ENCODE measurements at places on chromosomes 6 and 20.

DNA sequence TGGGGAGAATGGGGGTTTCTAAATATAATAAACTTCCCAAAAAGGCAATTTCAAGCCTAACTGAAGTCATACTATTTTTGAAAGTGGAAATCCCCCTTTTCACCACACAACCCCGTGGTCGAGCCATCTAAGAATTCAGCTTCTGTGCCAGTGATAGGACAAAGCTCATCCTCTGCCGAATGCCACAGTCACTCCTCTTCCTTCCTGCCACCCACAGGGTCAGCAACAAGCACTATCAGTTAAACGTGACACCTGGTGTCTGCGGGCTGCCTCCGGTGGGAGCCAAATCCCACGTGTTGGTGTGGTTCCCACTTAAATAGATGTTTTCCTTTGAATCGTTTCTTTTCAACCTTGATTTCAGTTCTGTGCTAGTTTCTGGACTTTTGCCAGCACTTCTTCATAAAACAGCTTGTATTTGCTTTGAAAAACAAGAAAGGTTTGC is 60.7 kb downstream of the TNFAIP3 start:
- peak; percentile 82 for DNase-seq

- DNase-seq, result no peak
Measured at GRCh38 chr20:15848126-15848525, 725.1 kb downstream of the KIF16B start.

DNA sequence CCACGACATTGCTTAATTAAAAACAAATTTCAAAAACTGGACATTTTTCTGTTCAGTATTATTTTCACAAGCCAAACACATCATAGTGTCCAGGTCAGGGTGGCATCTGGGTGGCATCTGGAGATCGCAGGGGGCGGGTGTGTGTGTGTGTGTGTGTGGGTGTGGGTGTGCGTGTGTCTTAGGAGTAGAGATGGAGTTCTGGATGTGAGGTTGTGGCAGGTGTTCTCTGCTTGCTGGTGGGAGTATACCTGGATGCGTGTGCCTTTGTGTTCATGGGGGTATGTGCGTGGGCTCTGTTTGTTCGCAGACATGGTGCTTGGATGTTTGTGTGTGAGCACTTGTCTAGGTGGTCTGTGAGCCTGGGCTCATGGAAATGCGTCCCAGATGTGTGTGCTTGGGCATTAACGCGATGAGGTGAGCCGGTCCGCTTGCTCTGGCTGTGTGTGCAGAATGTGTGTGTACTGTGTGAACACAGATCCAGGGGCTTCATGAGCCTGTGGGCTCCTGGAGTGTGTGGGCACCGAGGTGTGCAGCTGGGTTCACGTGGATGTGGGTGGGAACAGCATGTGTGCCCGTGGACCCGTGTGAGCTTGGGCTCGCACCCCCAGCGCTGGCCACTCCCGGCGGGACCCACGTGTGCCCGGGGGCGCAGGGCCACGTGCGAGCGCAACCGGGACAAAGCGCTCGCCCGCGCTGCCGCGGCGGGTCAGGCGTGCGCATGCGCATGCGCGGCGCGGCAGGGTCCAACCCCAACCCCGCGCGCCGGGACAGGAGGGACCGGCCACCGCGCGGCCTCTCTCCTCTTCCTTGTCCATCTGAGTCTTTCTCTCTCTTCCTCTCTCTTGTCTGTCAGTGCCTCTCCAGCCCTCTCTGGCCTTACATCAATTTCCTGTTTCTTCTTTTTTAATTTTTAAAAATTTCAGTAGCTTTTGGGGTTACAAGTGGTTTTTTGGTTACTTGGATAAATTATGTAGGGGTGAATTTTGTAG is 60.4 kb downstream of the SRC start:
- DNase-seq, result no peak

GRCh38 chr6:163635315-163635714 is 220.8 kb downstream of the QKI start:
- no peak for DNase-seq

- no peak for DNase-seq
Measured at GRCh38 chr6:2739335-2739734, 11.4 kb downstream of the MYLK4 start.

GRCh38 chr20:10861619-10862018 is 187.8 kb upstream of the JAG1 start:
- no peak for DNase-seq

DNA sequence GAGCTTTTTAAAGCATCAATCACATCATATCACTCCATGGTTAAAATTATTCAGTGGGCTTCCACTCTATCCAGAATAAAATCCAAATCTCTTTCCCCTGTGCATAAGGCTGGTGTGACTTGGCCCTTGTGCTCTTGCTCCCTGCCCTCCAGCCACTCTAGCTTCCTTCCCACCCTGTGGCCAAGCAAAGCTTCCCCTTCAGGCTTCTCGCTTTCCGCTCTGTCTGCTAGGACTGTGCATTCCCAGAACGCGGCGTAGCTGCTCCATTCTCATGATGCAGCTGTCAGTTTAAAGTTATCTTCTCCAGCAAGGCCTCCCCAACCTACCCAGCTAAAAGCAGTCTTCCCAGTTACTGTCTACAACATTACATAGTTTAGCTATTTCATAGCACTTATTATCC is 19.4 kb upstream of the KCNK16 start:
- peak; percentile 71 for DNase-seq

DNA sequence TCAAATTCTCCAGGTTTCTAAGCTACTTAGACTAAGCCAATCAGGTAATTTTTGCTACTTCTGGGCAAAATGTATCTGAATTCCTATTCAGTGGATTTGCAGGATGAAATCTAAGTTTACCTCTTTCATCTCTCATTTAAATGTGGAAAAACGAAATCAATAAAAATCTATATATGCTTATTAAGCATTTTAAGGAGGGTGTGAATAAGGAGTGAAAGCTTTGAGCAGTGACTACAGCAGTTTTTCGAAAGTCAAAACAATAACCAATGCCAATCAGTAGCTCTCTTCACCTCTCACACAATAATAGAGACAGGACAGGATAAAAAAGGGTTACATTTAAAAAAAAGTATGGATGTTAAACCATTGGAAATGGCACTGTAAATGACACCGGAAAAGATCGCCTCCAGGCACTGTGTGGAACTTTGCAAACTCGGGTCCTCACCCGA is 476 bp upstream of the BCKDHB start:
- no peak for DNase-seq

GRCh38 chr20:62063981-62064769 is 1.5 kb downstream of the TAF4 start:
- peak; percentile 87 for DNase-seq

DNA sequence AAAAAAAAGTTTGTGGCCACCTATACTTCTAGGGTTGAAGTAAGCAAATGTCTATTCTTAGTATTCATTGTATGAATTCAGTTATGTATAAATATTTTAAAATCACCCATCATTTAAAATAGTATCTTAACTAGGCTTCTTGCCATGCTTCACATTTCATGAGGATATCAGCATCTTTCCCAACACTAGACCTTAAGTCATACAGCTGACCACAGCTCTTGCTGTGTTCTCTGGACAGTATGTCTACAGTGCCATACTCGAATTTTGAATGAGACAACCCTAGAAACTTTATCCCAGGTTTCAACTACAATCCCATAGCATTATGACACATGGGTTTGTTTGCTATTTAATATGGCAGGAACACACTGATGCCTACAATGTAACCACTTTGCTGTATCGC is 5.2 kb downstream of the TXNDC5 start:
- no peak for DNase-seq

DNA sequence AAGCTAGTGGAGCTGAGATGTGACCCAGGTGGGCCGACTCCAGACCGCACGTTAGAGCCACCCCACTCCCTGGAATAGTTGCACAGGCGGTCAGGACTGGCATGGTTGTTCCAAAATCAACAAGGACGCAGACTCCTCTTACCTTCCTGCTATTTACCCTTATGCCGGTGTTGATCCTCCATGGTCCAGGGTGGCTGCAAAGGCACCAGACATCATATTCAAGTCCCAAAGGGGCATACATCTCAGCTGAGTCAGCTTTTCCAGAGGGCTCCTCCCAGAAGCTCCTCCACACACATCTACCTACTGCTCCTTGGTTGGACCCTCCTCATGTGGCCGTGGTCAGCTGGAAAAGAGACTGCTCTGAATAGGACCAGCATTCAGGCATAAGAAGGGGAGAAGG is 112.2 kb downstream of the SYCP2 start:
- DNase-seq, result peak; percentile 47

DNA sequence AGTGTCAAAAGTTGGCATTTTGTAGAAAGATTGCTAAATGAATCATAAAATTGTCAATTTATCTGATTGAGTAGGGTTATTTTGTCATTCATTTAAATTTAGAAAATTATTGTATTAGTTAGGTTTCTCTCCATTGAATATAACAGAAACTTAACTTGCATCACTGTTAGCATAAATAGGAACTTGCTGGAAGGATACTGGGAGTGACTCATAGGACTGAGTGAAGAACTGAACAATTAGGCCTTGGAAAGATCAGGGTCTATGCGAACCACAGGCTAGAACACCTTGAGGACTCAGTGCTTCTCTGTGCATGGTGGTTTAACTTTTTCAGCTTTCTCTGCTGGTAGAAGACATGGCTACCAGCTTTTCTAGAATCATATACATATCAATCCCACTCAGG is 67.7 kb upstream of the IFNGR1 start:
- DNase-seq, result no peak

- no peak for DNase-seq
Measured at GRCh38 chr6:4287372-4287771, 152.0 kb upstream of the ECI2 start.

- no peak for DNase-seq
Measured at GRCh38 chr6:168919470-168920179, 334.0 kb downstream of the THBS2 start.

GRCh38 chr6:47405273-47405672 is 72.3 kb upstream of the CD2AP start:
- DNase-seq, result no peak

DNA sequence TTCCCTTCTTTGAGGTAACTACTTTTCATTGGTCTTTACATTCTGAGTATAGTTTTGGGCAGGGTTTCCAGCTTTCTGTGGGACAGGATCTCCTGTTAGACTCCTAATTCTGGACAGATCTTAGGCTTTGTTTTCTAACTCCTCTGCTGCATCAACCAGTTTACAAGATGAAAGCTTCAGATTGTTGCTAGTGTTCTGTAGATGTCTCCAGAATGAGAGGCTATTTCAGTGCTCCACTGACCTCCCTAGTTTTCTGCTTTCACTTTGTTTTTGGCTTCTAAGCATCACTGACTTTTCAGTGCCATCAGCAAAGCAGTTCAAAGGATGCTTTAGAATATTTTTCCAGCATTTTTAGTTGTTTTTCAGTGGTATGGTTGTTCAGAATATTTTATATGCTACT is 101.4 kb downstream of the LIN28B start:
- no peak for DNase-seq

DNA sequence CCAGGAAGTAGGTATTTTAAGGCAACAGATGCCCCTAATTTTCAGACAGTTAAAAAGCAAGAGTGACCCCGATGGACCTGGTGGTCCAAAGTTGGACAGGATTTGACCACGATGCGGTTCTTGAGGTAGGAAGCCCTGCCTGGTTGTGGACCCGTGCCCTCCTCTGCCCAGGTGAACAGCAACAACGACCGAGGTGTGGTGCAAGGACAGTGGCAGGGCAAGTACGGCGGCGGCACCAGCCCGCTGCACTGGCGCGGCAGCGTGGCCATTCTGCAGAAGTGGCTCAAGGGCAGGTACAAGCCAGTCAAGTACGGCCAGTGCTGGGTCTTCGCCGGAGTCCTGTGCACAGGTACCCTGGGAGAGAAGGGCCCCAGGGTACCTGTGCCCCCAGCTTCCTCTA is 18.7 kb downstream of the TGM6 start:
- no peak for DNase-seq

DNA sequence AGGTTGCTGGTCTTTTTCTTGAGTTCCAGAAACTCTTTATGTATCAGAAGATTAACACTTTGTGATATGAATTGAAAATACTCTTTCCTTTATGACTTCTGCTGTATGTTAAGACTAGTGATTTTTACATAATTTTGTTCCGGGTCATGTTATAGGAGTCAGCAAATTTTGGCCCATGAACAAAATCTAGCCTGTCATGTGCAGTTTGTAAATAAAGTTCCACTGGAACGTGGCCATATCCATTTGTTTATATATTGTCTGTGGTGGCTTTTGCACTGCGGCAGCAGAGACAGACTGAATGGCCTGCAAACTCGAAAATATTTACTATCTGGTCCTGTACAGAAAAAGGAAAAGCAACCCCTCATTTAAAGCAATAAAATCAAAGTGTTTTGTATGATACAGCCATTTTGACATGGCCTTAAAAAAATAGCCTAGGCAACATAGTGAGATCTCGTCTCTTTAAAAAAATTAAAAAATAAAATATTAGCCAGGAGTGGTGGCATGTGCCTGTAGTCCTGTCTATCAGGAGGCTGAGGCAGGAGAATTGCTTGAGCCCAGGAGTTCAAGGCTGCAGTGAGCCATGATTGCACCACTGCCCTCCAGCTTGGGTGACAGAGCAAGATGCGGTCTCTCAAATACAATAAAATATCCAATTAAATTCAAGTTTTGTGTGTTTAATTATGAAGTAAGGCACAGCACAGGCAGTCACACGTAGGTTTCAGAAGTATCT is 36.9 kb downstream of the SNX9 start:
- DNase-seq, result no peak

- no peak for DNase-seq
Measured at GRCh38 chr6:108897371-108897770, 49.1 kb downstream of the ARMC2 start.
